CD4-positive, alpha-beta T cell treated with Interleukin-4 for 4 hours (primary cell): ENCODE measurements at places on chromosomes 2 and 18.
A peak's percentile ranks its signal among the peaks of the same experiment; 100 is the strongest.

DNA sequence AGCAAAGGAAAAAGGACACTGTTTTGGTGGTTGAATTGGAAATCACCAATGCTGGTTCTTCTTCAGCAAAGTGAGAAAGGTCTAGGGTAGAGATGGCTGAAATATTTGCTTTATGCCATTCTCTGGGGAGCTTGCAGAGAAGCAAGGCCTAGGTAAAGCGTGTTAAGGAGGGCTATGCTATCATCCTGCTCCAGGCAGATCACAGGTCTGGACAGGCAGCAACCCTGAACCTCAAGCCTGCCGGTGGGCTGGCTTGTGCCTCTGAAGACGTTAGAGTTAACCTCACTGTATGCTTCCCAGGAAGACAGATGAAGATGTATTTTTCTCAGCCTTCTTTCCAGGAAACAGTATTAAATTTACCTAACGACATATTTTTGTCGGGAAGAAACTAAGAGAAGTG, 138.5 kb upstream of the LYPD6 start:
- DNase-seq = no peak

DNA sequence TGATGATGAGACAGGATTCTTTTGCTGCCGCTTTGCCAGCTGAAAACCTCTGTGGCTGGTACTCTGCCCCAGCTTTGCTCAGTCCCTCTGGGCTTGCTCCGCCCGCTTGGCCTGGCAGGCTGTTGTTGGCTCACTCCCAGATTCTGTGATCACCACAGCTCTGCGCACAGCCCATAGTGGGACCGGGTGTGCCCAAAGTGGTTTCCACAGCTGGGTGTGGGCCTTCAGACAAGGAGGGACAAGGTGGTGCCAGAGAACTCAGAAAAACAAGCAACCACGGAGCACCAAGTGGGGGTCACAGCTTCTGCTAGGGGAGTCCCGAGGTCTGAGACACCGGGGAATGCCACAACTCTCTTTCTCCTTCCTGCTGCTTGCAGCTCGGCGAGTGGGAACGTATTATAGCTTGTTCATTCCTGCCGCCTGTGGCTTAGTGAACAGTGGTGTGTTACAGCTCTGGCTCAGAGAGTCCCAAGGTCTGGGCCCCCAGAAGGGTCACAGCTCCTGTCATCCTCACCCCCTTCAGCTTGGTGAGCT, 9.2 kb upstream of the KYNU start:
- DNase-seq = peak; percentile 22

DNA sequence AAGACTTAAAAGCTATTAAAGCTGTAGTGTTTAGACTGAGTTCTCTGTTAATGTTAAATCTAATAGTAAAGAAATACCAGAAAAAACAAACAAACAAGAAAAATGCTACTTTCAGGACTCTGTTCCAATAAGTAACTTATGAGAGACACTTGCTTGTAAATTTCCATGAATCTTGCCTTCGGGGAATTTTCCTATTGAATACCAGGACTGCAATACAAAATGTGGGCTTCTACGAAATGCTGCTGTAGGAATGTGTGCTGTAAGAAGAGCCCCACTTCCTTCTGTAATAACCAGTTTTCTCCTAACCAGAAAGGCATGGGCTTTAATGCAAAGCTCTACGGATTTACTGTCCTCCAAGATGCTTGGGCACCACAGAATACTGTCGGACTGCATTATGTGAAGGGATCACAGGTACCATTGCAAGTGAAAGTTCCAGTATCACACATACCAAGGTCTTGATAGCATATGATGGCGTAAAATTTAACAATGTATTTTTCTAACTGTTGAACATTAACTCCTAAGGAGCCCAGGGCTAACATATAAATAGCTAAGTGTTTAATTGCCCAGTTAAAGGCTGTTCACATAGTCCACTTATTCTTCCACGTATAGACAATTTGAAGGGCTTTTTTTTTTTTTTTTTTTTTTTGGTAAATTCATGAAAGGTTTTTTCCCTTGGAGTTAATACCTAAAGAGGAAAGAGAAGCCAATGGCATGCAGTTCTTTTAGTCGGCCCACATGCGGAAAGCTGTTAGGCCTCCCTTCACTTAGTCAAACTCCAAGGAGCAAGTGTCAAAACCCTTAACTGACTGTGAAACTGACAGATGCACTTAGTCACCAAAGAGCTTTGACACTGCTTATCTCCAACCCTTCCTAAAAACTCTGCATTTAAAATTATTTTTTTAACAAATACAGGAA, 564.0 kb upstream of the POU3F3 start:
- no peak for DNase-seq

GRCh38 chr18:37242826-37243560, 322.6 kb downstream of the CELF4 start:
- DNase-seq = no peak

GRCh38 chr2:42971947-42972736, 179.8 kb upstream of the HAAO start:
- DNase-seq = no peak

- no peak for DNase-seq
Measured at GRCh38 chr2:148653437-148653836, 8.9 kb downstream of the EPC2 start.

DNA sequence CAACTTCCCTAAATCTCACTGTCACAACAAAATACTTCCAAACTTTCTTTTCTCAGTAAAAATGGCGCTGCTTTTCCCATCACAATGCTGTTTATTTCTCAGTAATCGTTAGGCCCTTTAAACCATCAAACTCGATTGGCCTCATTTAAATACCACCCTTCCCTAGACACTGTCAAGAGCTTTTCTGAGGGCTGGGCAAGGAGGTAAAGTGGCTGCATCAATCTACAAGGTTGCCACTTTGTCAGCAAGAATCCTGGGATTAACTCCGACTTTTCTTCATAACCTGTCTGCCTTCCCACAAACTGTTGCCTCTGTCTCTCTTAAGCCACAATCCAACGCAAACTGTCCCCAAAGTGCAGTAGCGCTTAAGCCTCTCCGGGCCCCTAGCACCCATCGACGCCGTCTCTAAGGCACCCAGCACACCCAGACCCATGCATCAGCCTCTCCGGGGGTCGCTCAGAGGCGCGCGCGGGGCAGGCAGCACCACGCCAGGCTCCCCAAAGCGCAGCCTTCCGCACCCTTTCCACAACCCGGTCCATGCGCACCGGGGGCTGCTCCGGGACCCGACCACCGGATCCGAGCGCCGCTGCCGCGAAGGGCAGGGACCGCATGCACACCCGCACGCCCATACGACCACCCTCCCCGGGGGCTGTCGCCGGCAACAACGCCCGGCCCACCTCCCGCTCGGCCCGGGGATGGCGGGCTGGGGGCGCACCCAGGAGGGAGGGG, 683 bp downstream of the MBOAT2 start:
- DNase-seq = no peak

- DNase-seq = no peak
Measured at GRCh38 chr2:238320648-238321281, 447 bp downstream of the TRAF3IP1 start.

DNA sequence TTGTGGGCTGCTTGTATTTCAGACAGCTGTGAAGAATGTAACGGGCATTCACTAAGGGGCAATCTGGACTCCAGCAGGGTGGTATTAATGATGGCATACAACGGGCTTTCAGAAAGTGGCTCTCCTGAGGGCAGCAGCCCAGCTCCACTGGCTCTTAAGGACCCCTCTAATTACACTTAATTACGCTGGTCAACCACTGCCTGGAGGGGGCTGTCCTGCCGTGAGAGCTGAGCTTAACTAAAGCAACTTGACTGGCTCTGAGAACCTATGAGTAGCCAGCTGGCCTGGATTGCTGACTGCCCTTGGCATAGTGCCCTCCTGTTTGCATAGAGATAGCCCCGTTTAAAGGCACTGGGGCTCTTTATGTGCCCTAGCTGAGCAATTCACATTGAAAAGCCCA, 3.8 kb downstream of the LIPG start:
- no peak for DNase-seq

DNA sequence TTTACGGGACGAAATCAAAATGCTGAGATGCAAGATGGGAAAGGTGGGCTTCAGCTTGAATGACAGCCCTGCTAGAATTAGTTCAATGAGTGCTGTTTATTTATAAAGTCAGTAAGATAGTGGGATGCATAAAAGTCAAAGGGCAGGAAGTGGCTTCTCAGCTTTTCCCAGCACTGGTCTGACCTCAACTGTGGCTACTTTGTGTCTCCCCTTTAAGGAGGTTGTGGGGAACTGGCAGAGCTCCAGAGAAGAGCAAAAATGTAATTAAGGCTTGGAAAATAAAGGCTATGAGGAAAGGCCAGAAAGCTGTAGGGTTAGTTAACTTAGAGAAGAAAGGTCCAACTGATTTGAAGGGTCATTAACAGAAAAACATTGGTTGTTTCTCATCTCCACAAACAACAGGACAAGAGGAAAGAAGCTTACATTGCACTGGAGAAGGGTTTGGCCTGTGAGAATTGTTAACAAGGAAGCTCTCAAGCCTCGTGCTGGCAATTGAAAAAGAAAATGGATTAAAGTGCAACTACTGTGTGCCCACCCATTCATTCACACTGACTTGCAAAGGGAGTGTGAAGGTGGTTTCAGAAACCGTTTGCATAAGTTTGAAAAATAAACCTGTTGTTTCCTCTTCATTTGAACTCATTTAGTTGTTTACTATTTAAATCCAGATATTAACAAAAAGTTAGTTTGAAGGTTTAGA, 68.8 kb upstream of the CD28 start:
- peak; percentile 2 for DNase-seq

- DNase-seq = no peak
Measured at GRCh38 chr2:57881998-57882888, 164.4 kb upstream of the VRK2 start.

DNA sequence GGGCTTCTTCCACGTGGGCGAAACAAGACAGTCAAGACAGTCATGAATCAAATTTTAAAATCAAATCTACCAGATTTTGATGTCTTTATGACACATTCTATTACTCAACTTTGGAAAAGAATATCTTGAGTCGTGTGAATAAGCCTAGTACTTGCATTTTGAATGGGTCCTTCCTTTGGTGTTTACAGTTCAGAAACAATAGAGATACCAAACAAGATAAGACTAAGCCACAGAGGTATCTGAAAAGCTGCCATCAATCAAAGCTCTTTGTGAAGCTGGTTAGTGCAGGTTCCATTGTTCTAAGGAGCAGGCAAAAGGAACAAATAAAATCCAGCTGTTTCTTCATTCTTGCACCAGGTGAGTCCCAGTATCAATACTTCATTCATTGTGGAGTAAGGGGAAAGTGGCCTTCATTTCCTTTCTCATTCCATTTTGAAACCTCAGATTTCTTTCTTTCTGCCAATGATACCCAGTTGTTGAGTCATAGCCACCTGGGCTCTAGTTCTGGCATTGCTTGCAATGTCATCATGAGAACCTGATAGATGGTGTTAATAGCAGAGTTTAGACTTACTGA, 151.7 kb upstream of the L3MBTL4 start:
- DNase-seq = no peak

GRCh38 chr2:149587220-149587949, at the start of gene MMADHC:
MMADHC (minus strand) TSS chr2:149587775; CDS start chr2:149587097, 678 bp downstream.
- DNase-seq = peak; percentile 96

GRCh38 chr2:129907256-129907998, 72.0 kb upstream of the RAB6C start:
- DNase-seq = no peak

GRCh38 chr2:122543815-122544214, 788.4 kb downstream of the TSN start:
- DNase-seq = no peak

DNA sequence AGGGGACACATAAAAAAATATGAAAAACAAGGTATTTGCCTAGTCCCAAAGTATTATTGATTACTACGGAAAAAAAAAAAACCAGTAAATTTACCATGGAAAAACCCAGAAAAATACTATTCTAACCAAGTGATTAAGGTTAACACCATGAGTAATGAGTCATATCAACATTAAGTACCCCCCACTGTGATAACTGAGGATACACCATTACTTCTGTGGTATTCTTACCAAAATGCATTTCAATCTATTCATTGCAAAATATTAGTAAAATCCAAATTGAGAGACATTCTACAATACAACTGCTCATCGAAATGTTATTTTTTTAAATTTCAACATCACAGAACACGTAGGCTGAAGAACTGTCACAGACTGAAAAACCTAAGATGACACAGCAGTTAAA, 669.8 kb downstream of the ZEB2 start:
- DNase-seq = no peak

DNA sequence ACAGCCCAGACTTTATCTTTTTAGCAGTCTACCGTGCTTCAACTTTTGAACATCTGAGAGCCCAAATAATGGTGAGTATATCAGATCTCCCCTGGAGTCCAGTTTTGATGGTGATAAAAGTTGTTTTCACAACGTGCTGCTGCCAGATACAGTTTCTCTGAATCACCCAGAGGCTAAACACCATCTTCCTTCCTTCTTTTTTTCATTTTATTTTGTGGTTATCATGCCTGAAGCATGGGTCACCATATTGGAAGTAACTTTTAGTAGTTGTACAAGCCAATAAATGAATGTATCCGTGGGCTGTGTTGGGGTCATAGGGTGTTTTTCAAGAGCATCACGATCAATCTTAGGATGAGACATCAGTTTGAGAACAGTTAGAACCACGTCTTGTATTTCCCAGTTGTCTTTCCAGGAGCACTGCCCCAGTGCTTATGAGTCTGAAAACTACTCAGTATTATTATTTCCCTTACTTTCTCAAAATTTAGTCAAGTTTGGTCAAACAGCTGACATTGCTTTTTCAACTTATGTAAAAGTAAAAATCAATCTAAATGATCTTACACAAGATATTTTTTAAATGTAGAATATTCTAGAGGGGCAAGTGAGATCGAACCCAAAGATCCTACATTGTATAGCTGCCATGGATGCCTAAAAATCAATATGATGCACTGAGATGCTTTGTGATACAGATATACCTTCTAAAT, 311.4 kb downstream of the CTNNA2 start:
- DNase-seq = no peak

- DNase-seq = peak; percentile 79
Measured at GRCh38 chr2:43158259-43158880, 68.0 kb downstream of the ZFP36L2 start.

DNA sequence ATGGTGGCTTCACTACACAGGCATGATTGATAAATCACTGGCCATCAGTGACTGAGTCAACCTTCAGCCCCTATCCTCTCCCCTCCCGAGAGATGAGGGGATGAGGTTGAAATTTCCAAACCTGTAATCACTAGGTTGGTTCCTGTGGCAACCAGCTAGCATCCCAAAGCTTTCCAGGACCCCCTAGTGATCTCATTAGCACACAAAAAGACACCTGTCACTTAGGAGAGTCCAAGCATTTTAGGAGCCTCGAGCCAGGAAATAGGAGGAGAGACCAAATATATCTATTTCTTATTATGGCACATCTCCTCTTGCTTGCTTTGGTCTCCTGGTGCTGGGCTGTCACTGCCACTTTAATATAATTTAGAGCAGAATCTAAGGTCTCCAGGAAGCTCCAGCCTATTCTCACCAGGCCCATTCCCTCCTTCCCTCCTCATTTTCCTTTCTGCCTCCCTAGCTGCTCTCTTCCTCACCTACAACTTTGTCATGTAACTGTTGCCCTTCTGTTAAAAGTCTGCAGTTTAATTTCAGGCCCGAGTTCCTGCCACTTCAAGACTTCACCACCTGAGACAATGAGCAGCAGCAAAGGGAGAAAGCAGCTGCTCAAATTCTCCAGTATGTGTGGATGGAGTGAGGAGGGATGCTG, 33.2 kb upstream of the NAB1 start:
- DNase-seq = no peak
